H7 (cell line): ENCODE measurements at places on chromosomes 3 and 15.

DNA sequence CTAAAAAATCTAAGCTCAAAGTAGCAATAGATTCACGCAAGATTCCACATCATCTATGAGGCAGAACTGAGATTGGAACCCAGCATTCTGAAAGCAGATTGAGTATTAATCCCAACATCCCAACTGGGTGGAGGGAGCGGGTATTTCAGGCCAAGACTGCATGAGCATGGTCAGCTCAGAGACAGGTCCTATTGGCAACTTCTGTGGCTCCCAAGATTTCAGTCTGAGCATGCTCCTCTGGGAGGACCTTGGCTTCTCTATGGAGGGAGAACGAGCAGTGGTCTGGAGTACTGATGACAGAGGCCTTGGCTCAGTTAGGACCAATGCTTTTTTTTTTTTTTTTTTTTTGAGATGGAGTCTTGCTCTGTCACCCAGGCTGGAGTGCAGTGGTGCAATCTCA lies 4.0 kb upstream of the ITGA11 start:
- DNase-seq = no peak

- DNase-seq = no peak
Observed at GRCh38 chr3:49166752-49167556, 823 bp upstream of the CCDC71 start.

GRCh38 chr3:71057526-71057894 lies 526.0 kb downstream of the FOXP1 start:
- DNase-seq = no peak

DNA sequence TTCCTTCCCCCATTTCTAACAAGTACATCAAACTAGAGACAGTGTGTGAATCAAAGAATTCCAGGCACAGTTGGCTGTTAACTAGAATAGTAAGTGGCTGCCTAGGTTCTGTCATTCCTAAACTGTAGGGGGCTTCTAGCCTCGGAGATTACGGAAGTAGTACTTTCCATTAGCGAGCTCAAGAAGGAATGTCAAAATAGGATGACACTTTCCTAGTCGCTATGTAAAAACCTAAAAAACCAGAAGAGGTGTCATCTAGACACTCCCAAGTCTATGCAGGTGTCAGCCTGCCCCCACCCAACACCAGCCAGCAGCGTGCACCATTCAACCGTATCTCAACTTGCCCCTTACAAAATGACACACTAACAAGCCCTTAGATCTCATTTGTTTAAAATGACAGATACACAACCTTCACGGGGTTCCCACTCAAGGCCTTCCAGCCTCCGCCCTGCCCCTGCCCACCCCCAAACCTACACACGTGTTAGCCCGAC lies 874 bp downstream of the INO80 start:
- peak; percentile 75 for DNase-seq

DNA sequence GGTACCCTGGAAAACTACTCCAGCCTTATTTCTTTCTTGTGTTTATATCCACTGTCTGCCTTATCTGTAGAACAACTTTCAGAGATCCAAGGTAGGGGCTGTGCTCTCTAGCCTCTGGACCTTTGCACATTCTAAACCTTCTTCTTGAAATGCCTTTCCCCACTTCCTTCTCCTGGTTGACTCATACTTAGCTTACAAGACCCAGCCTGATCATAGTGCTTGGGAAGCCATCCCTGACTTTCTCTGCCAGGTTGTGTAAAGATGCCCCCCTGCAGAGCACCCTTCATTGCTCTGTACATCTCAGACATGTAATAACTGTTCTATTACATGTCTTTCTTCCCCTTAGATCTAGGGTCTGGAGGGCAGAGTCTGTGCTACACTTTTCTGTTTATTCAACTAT lies 50.1 kb downstream of the PPM1L start:
- DNase-seq = no peak

DNA sequence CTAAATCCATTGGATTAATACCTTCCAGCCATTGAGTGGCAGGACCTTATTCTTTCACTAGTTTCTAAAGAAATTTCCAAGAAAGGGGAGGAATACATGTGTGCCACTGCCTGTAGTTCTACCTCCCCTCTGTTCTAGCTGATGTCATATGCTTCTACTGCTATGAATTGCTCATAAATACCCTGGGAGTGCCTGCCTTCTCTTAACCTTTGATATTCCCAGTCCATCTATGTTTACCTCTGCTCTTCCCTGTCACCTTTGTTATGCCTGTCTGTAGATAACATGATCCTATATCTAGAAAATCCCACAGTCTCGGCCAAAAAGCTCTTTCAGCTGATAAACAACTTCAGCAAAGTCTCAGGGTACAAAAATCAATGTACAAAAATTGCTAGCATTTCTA lies 486.9 kb upstream of the ARRDC4 start:
- no peak for DNase-seq
